Lower lobe of right lung (tissue), 2 donors: ENCODE measurements at places on chromosomes 6 and 20. TPM values are rescaled to one million over a fixed set of nuclear protein-coding genes. Genes with fewer than 3 reads are reported as not detected.
A peak's percentile ranks its signal among the peaks of the same experiment; 100 is the strongest.

DNA sequence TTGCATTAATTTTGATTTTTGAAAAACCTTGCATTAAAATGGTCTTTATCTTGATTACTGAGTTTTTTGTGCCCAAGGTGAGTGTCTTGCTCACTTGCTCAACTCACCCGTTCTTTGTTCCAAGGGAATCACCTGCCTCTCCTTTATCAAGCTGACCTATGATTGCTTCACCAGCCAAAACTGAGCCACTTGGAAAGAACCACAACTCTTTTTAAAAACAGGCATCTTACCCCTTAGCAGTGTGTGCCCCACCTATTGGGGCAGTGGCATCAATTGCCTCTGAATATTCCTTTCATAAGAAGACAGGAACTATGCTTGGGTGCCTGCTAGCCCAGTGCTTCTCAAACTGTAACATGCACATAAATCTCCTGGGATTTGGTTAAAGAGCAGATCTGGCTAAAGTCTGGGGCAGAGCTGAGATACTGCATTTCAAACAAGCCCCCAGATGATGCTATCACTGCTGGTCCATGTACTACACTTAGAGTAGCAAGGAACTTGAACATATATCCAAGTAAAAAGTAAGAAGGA, 3.3 kb upstream of the STK38 start:
- H3K4me1 ChIP-seq = peaks cover 15% of the 10 kb centered on the region
- no peak for DNase-seq
- no peak overlapping the region for H3K27ac ChIP-seq
- H3K27me3 ChIP-seq = no peaks in the 10 kb centered on the region

The BPI gene
- 0.44 TPM for total RNA-seq

DNA sequence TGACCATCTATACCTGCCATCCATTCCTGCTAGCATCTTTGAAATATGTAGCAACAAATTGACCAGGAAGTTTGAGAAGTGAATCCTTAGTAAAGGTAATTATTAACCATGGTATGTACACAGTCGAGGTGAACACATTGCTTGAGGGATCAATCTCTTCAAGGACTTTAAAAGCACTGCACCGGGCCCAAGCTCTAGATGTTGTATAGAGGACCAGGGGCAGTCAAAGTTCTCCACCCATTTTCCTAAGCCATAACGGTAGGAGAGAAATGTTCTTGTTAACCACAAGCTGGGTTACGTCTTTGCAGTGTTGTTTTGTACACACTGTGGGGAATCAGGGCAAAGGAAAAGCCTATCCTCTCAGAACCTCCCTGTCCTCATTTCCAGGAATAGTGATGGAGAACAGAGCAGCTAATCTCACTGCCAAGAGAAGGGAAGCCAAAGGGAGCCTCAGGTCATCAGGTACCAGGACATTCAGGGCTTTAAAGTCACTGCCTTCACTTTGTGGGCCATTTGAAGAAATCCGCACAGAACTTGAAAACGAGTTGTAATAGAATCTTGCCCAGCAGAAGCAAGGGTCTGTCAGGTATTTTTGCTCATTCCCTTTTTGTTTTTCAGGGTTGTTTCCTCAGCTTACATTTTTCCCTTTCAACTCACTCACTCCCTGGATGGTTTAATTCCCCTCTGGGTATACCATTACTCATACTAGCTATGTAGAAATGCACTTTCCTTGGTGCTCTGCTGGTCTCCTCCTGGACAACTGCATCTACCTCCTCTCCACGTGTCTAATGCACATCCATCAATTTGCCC, 5.3 kb upstream of the PM20D2 start:
- H3K36me3 ChIP-seq = no peaks in the 10 kb centered on the region
- H3K4me1 ChIP-seq = peaks cover 5% of the 10 kb centered on the region
- no peak overlapping the region for H3K27ac ChIP-seq
- no peak overlapping the region for H3K4me3 ChIP-seq

The EEF1A2 gene
- 0.77 TPM for total RNA-seq

- no peaks in the 10 kb centered on the region for H3K36me3 ChIP-seq
- H3K27me3 ChIP-seq = no peaks in the 10 kb centered on the region
- H3K4me3 ChIP-seq = no peak overlapping the region
- no peak for DNase-seq
- H3K27ac ChIP-seq = peak overlapping the region; percentile 66
Measured at GRCh38 chr6:25014791-25015560, 79.2 kb upstream of the RIPOR2 start.

The FRS3 gene
- 5.9 TPM for total RNA-seq

GRCh38 chr6:28478518-28478917, 35.2 kb upstream of the ZSCAN23 start:
- H3K4me1 ChIP-seq = no peaks in the 10 kb centered on the region
- no peak overlapping the region for H3K27ac ChIP-seq
- no peak overlapping the region for H3K4me3 ChIP-seq
- no peak for DNase-seq

DNA sequence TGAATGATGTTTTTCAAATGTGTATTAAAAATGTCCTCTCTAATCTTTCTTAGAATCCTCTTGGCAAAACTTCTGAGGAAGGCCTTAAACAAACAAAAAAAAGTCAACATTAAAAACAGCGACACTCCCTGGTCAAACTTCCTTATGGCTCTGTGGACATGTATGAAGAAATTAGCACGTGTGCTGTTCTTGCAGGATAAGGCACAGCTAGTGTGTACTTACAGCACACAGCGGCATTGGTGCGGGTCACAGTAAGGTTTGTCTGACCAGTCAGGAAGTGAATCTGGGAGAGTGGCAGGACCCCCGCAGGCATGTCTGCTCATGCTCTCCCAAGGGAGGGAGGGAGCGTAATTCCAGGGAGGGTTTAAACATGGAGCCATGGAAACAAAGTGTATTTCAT, 38.8 kb downstream of the SLC22A1 start:
- H3K4me1 ChIP-seq = no peaks in the 10 kb centered on the region
- no peak for DNase-seq
- H3K4me3 ChIP-seq = no peak overlapping the region
- H3K27me3 ChIP-seq = no peaks in the 10 kb centered on the region
- H3K36me3 ChIP-seq = no peaks in the 10 kb centered on the region
- H3K27ac ChIP-seq = no peak overlapping the region
